ENCODE measurements at places on chromosomes 7 and 10.

DNA sequence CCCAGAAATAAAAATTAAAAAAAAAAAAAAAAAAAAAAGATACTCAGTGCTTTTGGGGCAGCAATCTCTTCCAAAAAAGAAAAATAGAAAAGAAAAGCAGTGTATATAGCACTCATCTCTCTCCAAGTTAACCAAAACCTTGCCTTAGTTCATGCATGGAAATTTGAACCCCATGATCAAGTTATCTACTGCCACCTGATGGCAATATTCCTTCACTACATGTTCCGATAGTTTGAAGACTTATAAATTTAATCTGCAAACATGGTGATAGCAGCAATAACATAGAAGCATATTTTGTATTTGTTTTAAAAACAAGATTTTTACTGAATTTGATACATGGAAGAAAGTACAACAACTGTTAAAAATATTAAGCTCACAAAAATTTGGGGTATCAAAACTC lies 48.6 kb upstream of the SLIT1 start:
- DNase-seq = no peak

DNA sequence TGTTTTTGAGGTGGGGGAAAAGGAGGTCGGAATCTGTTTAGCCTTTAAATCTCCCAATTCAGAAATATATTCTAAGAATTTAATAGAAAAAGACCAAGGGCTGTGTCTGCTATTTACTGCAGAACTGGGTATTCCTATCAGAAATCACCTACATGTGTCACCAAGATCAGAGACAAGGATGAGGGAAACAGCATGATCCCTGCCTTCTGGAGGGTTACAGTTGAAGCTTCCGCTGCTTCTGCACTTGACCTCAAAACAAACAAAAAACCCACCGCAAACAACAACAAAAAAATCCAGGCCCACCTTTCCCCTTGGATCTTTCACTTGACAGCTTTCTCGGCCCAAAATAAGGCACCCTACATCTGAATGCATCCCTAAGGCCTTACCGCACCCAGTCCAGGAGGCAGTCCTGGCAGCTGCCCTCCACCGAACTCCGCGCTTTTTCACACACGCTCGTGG lies 750 bp upstream of the CDK14 start:
- DNase-seq = no peak

DNA sequence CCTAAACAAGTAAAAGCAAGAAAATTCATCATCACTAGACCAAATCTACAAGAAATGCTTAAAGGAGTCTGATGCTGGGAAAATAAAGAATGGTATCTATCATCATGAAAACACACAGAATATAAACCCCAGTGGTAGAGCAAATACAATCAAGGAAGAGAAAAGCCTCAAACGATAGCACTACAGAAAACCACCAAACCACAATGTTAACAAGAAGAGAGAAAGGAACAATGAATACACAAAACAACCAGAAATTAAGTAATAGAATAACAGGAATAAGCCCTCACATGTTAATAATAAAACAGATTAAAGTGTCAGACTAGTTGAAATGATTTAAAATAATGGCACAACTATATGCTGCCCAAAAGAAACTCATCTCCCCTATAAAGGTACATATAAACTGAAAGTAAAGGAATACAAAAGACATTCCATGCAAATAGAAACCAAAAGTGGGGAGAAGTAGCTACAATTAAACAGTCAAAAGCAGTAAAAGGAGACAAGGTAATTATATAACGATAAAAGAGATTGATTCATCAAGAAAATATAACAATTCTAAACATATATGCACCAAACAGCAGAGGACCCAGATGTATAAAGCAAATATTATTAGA lies 77.3 kb downstream of the JMJD1C start:
- DNase-seq = no peak

GRCh38 chr10:92972066-92972870 lies 88.3 kb upstream of the CYP26C1 start:
- no peak for DNase-seq
